ENCODE measurements at places on chromosomes 5 and 9.

DNA sequence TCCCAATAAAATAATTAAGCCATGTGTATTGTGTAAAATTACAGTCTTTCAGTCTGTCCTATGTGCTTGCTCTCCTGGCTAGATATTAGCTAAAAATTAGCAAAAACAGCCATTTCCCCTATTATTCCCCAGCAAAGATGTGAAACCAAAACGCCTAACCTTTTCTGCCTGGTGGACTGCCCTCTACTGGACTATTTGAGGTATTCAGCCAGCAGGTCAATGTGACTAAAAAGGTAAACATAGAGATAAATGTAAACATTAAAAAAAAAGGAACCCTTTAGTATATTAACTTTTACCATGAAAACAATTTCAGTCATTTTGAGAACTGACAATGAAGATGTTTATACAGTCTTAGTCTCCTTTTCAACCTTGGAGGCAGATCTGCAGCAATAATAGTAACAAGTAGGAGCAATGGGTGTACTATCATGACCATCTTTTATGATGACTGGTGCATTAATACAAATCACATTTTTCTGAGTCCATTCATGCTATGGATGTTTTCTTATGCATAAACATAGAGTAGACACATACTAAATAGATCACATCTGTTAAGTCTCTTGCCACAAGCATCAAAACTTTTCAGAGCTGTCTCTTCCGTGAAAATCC, 10.1 kb downstream of the ATG12 start:
- no peak for DNase-seq

- DNase-seq, result no peak
Observed at GRCh38 chr5:36640949-36641348, 34.5 kb downstream of the SLC1A3 start.

DNA sequence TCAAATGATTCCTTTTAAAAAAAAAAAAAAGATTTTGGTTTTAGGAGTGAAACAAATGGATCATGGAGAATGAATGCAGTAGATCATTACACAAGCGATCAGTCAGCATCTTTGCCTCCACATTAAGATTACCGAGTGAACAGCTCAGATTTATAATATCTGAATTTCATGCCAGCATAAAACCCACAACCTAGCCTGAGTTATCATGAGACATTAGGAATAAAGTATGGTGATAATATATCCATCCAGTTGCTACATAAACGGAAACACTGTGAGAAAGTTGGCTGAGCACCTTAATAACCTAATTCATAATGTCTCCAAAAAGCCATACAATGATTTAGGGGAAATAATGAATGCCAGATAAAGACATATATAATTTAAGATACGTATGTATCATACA, 553.1 kb upstream of the TUSC1 start:
- DNase-seq, result no peak

DNA sequence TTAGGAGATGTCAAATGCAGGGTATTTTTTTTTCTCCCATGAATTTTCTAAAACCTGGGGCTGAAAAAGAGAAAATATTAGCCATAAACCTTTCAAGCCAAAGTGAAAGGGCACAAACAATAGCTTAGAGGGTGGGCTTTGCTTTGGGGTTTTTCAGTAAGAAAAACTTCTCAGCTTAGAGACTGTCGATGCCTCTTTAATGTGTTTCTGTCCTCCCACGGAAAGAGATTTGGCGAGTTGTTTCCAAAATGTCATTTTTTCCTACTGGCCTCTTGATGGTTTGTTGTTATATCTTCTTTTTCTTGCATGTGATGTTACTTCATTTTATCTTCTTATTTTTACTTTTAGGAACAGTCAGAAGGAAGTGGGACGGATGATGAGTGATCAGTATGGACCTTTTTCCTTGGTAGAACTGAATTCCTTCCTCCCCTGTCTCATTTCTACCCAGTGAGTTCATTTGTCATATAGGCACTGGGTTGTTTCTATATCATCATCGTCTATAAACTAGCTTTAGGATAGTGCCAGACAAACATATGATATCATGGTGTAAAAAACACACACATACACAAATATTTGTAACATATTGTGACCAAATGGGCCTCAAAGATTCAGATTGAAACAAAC, 177.3 kb downstream of the SMARCA2 start:
- no peak for DNase-seq

- no peak for DNase-seq
Observed at GRCh38 chr5:78008356-78008967, 232.3 kb upstream of the TBCA start.

GRCh38 chr9:71519098-71519696, 249.1 kb downstream of the CEMIP2 start:
- no peak for DNase-seq

DNA sequence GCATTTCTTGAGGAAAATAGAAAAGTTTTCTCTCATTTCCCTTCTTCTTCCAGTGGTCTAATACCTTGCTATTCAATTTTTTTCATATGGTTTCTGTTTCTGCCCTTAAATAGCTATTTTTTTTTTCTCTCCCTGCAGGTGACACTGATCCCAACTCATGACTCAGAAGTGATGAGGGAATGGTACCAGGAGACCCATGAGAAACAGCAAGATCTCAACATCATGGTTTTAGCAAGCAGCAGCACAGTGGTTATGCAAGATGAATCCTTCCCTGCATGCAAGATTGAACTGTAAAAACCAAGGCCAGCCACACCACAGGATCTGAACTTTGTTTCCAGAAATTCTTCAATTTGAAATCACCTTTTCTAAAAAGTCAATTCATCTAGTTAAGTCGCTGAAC, 97.7 kb downstream of the MAP1B start:
- DNase-seq, result no peak

DNA sequence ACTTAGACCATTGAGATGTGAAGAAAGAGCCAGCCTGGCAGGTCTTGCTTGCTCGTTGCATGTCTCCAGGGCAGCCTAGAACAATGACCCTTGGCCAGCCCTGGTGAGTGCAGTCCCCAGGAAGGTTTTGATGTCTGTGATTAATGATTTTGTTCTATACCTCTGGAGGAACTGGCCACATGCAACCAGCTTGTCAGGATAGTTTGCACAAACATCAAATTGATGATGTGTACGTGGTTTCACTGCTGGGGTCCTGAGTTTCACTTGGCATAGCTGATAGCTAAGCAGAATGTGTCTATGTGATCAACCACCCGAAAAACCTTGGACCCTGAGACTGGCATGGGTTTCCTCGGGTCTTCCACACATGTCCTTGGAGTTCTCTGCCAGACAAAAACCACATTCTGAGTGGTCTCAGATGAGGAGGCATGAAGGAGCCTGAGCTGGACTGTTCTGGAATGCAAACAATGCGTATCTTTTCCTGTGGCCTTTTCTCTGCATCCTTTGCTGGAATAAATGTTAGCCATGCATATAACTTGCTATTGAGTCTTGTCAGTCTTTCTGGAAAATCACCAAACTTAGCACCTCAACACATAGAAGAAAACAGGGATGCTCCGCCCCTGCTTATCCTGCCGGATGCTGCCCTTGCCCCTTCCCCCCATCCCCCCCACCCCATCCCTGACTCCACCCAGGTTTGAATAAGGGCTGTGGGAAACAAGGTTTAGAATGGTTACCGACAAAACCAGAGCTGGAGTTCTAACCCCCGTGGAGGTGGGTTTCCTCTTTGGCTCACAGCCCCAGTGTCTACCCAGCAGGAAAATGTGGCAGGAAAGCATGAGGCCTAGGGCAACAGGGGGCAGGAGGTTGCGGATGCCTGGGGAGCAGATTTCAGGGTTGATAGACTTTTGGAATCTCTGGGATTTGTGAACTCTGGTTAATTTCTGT, 50.1 kb upstream of the ANKRD33B start:
- DNase-seq, result no peak

DNA sequence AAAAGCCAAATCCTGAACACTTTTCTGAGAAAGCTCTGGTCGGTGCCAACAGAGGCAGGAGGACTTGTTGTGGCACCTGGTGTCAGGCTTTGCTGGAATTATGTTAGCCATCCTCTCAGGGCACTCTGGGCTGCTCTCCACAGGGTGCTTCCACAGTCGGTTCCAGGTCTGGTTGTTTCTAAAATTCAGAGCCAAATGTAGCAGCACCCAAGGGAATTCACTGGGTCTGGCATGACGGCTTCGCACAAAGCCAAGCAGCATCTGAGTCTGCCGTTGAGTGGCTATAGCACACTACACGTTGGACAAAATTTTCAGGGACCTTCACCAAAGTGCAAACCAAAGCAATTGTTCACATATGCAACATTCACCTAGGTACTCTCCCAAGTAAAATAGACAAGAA, 110.2 kb downstream of the PJA2 start:
- no peak for DNase-seq

All from stimulated activated CD8-positive, alpha-beta memory T cell treated with anti-CD3 and anti-CD28 coated beads, Interleukin-4, amount 100 ng/mL, for 4 hours (primary cell).